ENCODE measurements at places on chromosomes 3 and 15. TPM values are rescaled to one million over a fixed set of nuclear protein-coding genes. Genes with fewer than 3 reads are reported as not detected.
A peak's percentile ranks its signal among the peaks of the same experiment; 100 is the strongest.

DNA sequence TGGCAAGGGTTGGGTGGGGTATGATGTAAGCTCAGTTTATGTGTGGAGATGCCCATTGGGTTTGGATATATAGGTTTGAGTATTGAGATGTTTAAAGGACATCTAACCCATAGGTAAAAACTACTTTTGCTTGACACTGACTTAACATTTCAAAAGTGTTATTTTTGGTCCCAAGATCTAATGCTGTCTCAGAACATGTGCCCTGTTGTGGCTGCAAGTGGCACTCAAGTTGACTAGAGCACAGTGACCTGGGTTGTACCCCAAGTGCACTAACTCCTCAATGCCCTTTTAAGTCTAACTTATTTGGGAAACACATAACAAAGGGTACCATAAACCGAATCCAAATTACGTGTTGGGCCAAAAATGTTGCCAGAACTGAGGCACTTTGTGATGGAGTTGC, 56.5 kb upstream of the CCR4 start:
- DNase-seq = no peak
- H3K27ac ChIP-seq = no peak overlapping the region
- H3K27me3 ChIP-seq = peaks cover 11% of the 10 kb centered on the region
- H3K36me3 ChIP-seq = no peaks in the 10 kb centered on the region
- H3K4me1 ChIP-seq = no peaks in the 10 kb centered on the region

- no peak overlapping the region for H3K27ac ChIP-seq
- H3K27me3 ChIP-seq = no peaks in the 10 kb centered on the region
- H3K4me3 ChIP-seq = peak overlapping the region; percentile 26
- peaks cover 17% of the 10 kb centered on the region for H3K4me1 ChIP-seq
- no peak for DNase-seq
Observed at GRCh38 chr15:96052572-96053030, 277.9 kb upstream of the NR2F2 start.

DNA sequence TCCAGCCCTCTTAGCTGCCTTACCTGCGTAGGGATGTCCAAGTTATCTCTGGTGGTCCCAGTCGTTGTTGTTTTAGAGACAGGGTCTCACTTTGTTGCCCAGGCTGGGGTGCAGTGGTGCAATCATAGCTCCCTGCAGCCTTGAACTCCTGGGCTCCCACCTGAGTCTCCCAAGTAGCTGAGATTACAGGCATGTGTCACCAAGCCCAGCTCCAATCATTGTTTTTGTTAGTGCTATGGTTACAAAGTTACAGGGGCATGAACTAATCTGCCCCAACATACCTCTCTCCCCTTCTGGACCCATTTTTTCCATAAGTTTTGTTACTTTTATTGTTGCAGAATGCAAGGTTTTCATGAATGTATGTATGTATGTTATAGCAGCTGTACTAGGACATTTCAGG, 54.7 kb downstream of the CTDSPL2 start:
- H3K36me3 ChIP-seq = peaks cover 39% of the 10 kb centered on the region
- peaks cover 18% of the 10 kb centered on the region for H3K4me1 ChIP-seq
- H3K27me3 ChIP-seq = no peaks in the 10 kb centered on the region
- no peak overlapping the region for H3K27ac ChIP-seq
- DNase-seq = no peak
- H3K4me3 ChIP-seq = no peak overlapping the region

Gene CCRL2
- total RNA-seq = 9.9 TPM

Gene RTF1
- total RNA-seq = 44.4 TPM

Measured in spleen (tissue), 13 donors.